ENCODE measurements at places on chromosomes 12 and 14.
A peak's percentile ranks its signal among the peaks of the same experiment; 100 is the strongest.

DNA sequence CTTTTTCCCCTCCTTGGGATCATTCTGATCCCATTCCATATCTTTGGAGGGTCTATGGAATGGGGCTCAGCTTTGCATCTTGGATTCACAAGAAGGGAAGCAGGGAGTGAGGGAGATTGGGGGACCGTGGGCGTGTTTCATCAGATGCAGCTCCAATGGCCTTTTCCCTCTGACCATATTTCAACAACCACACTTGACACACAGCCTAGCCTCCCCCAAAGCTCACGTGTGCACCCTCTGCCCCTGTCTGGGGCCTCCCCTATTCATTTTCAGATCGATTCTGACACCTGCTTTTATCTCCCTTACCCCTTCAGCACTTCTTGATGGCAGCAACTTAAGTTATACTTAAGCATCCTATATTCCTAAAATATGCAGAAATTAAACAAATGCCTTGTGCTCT, 126.6 kb downstream of the CHST11 start:
- no peak for DNase-seq

DNA sequence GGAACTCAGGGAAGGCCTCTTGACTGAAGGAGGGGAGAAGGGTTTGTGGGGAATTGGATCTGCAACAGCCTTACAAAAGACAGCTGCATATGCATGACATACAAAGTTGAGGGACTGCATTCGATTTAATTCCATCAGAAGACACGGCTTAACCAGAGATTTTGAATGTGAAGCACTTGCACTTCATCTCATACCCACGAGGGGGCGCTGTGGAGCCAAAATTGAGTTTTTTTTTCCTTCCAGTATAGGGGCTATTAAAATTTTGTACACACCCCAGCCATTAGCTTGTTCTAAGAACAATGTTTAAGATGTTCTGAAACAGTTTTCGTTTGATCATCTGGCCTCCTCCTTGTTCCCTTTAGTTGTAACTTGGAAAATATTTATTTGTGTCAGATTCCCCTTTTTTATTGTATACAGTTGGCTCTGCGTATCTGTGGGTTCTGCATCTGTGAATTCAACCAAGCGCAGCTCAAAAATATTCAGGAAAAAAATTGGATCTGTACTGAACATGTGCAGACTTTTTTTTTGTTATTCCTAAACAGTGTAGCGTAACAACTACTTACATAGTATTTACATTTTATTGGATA, 1.6 kb downstream of the SUDS3 start:
- DNase-seq, result peak; percentile 64

DNA sequence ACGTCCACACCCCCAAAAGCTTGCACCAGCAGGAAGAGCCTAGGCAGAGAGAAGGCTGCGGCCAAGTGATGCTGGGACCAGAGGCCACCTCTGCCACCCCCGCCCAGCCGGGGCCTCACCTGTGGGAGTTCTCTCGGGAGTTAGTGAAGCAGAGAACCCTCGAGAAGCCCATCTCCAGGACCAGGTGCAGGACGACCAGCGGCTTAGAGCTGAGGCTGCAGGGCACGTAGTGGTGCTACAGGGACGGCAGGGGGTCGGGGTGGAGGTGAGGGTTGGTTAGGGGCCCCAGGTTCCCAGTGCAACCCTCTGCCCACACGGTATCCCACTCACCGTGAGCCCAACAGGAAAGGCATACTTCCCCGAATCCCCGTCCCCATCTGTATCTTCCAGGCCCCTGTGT, 3.6 kb downstream of the DDX51 start:
- DNase-seq, result no peak

- DNase-seq, result no peak
These were observed 70.8 kb downstream of the SYNE3 start for GRCh38 chr14:95445676-95446075.
